ENCODE measurements at places on chromosomes 6 and 20. TPM values are rescaled to one million over a fixed set of nuclear protein-coding genes. Genes with fewer than 3 reads are reported as not detected.

DNA sequence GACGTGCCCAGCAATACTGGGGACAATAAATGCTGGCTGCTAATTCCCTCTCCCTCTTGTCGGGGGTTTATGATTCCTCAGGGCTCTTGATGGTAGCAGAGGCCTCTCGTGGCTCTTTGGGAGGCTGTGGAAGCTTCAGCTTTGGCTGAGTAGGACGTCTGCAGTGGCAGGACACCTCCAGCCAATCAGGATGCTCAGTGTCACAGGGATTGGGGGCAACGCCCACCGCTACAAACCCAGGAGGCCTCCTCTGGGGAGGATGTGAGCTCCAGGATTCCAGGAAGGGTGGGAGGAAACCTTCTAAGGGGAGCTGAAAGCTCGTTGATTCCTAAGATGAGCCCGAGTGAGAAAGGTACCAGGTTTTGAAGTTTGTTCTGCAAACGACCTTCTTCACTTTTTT, 19.4 kb downstream of the RSPO4 start:
- DNase-seq: no peak

DNA sequence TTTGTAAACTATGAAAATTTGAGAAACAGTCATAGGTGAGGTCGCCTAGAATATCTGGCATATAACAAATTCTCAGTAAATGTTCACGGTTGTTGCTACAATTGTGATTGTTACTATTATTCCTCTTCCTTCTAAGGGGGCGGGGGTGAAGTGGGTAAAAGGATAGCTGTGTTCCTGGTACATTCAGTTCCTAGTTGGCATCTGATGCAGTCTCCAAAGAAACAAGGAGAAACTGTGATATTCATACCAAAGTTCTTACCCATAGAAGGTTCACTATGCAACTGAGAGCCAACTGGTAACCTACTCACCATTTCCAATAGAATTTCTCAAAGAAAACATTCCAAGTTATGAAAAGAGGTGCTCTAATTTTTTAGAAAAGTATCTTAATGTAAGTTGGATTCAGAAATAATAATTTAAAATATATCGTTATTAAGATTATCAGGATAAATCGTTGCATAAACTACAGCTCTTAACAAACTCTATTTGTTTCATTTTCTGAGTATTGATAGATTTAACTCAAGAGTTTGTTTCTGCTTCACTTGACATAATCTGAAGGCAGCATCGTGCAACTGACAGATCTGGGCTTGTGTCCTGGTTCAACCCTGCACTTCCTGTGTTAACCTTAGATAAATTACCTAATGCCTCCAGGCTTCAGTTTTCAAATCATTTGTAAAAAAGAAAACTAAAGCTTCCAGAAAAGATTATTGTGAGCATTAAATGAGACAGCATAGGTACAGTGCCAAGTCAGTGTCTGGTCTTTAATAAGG, 13.3 kb upstream of the MAP7 start:
- DNase-seq: peak; percentile 42

DNA sequence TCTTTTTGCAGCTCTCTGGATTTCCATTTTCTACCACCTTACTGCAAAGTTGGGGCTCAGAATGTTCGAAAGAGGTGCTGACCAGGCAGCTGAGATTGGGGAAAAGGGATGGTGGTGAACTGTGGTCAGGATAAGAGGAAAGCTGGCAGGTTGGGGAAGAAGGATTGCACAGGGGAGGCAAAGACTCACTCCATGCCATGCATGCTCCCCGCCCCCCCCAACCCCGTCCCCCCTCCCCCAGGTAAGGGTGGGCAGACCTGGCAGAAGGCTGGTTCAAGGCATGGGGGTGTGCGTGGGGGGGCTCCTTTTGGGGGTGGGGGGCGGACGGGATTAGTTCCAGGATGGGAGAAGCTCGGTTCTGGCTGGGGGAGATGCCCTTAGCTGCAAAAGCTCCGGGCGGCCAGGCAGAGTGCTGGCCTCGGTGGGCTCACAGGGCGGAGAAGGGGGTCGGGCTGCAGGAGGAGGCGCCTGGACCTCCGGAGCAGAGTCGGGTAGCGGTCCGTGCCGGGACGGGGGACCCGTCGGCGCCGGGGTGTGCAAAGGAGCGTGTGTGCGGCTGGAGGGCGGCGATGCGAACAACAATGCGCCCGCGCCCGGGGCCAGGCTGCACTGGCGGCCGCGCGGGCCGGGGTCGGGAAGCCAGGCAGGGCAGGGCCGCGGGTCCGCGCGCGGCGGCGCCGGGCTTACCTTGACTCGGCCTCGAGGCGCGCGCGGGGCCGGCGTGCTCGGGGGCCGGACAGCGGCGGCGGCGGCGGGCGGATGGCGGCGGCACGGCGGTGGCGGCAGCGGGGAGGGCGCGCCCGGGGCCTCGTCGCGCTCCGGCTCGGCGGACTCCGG, 880 bp downstream of the ADNP start:
- no peak for DNase-seq

GRCh38 chr20:19964289-19965265, 52.6 kb upstream of the NAA20 start:
- DNase-seq: no peak

DNA sequence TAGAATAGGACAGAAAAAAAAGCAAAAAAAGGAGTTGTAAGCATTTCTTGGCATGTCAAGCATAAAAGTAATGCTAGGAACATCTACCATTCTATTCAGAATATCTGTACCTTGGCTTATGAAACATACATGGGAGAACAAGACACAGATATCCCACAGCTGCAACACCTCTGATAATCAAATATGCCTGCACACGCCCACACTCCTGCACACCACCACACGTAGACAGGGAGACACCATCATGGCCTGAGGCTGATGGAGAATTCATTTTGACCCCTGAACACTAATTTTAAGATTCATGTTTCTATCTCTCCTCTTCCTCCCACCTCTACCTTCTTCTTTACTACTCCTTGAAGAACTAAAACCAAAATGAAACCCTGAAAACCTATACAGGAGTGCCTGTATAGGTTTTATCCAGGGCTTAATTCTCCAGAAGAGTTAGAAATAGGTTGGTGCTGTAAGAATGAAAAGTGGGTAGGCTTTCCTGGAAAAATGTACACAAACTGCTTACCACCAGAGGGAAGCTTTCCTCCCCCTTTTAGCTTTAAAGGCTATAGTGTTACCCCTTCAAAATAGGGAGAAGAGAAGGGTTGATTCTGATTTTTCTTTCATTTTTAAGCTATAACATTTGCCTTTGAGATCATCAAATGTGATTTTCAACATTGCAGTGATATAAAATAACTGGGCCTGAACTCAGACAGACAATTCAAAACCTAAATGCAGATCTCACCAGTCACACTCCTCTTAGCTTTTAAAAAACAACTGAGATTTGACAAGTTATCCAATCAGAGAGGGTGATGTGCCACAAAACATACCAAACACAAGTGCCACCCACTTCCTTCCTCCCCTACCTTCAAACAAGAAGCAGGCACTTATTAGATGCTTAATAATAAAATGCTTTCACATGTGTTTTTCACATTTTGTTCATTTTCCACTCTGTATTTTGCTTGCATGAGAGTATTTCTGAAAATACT, 57.9 kb downstream of the ELOVL5 start:
- DNase-seq: no peak

DNA sequence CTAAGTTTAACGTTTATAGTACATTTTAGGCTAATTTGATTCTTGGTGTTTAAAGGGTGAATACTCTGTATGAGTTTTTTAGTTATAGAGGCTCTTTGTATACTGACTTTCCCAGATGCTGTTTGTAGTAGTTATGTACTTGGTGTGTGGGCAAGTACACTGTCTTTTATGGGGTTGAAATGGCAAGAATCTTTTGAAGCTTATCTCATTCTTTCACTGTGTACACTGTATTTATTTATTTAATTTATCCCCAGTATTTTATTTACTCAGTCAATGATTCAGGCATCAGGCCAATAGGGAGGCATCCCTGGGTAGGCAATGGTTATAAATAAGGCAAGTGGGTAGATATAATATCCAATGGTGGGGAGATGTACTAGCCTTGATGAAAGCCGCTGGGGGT, 277.0 kb upstream of the PTCHD4 start:
- no peak for DNase-seq

DNA sequence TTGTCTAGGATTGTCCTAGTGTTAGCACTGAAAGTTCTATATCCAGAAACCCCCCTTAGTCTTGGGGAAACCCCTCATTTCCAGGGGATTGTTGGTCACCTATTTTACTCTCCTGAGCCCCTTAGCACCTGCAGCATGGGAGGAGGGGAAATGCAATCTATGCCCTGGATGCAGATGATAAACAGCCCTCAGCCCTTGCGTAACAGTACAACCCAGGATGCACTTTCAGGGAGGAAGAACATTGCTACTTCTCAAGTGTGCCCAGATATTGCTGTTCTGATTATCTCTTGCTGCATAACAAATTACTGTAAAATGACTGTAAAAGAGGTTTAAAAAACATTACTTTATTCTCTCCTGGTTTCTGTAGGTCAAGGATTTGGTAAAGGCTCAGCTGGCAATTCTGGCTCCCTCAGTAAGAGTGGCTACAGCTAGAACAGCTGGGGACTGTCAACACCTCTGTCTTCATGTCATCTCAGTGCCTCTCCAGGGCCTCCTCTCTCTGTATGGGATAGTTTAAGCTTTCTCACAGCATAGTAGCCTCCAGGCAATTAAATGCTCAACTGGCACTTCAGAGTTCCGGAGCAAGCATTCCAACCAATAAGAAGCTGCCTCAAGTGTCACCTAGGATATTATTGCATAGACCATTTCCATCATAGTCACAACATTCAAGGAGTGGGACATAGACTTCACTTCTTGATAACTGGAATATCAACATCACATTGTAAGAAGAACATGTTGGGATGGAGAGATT, 117.8 kb upstream of the FOXO3 start:
- no peak for DNase-seq

LHFPL5 gene
- not detected for total RNA-seq

TBXT gene
- not detected for total RNA-seq

SIRPA gene
- 8.1 TPM for total RNA-seq

SYNGAP1 gene
- 22.4 TPM for total RNA-seq

ELOVL4 gene
- under 0.01 TPM for total RNA-seq

RUNX2 gene
- 26.1 TPM for total RNA-seq

HLA-DOA gene
- total RNA-seq: 209 TPM

FILIP1 gene
- under 0.01 TPM for total RNA-seq

DDX43 gene
- total RNA-seq: 0.54 TPM

MDFI gene
- total RNA-seq: not detected

PGC gene
- total RNA-seq: not detected

CPNE5 gene
- 0.81 TPM for total RNA-seq

CALHM5 gene
- total RNA-seq: under 0.01 TPM

PREP gene
- 14.8 TPM for total RNA-seq
